Lung (tissue), 17 donors: ENCODE measurements at places on chromosomes 12 and 14. TPM values are rescaled to one million over a fixed set of nuclear protein-coding genes. Genes with fewer than 3 reads are reported as not detected.

Gene PTPRB
- total RNA-seq: 71.2 TPM

Gene CCDC197
- total RNA-seq: not detected

Gene GABARAPL1
- total RNA-seq: 88.5 TPM

Gene RDH16
- total RNA-seq: 0.31 TPM

Gene MCRS1
- total RNA-seq: 55.8 TPM

Gene GLT8D2
- total RNA-seq: 36.5 TPM

Gene NKX2-1
- total RNA-seq: 185 TPM

Gene GNPNAT1
- total RNA-seq: 10.1 TPM

Gene GRIP1
- 1.3 TPM for total RNA-seq

Gene ISM2
- total RNA-seq: not detected
